ENCODE measurements at places on chromosomes 7 and 10.
A peak's percentile ranks its signal among the peaks of the same experiment; 100 is the strongest.

GRCh38 chr10:93513091-93513490 is 16.7 kb downstream of the CEP55 start:
- no peak for DNase-seq

DNA sequence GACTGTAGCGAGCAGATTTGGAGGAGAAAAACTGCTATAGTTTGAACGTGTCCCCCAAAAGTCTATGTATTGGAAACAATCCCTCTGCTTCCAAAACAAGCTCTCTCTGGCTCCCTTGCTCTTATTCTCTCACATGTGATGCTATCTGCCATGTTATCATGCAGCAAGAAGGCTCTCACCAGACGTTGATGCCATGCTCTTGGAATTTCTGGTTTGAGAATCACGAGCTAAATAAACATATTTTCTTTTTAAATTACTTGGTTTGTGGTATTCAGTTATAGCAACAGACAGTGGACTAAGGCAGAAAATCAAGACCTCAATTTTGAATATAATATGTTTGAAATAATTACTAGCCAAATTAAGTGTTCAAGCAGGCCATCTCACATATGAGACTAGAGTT is 17.5 kb upstream of the GNAT3 start:
- no peak for DNase-seq

DNA sequence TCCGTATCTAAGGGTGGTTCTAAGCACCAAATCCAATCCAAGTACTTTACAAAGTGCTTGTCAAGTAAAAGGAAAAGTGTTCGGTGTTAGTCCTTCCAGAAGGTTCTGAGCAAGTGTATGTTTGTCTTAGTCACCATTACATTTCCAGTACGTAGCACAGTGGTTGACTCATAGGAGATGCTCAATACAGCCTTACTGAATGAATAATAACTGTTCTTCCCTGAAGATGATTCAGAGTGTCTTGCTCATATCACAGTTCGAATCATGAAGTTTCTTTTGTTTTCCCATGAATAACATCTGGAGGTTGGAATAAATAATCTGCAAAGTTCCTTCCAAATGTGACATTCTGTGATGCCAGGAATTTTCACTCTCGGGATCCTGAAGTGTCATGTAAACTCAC is 53.4 kb downstream of the WNT2 start:
- DNase-seq: peak; percentile 98

DNA sequence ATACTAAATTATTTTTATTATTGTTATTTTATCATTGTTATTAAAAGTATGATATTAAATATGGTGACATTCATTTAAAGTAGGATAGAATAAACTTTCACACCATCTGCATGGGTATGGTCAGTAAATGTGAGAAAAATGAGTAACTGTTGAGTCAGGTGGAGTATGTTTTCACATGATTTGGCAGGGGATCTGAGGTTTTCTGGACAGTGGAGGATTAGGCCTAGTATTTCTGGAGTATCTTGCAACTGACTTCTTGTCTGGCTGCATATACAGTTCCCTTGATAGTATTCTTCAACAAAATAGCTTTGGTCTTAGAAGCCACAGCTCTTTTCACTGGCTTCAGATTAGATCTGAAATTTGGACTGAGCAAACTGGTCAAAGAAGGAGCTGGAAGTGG is 54.5 kb downstream of the GBF1 start:
- DNase-seq: peak; percentile 84

DNA sequence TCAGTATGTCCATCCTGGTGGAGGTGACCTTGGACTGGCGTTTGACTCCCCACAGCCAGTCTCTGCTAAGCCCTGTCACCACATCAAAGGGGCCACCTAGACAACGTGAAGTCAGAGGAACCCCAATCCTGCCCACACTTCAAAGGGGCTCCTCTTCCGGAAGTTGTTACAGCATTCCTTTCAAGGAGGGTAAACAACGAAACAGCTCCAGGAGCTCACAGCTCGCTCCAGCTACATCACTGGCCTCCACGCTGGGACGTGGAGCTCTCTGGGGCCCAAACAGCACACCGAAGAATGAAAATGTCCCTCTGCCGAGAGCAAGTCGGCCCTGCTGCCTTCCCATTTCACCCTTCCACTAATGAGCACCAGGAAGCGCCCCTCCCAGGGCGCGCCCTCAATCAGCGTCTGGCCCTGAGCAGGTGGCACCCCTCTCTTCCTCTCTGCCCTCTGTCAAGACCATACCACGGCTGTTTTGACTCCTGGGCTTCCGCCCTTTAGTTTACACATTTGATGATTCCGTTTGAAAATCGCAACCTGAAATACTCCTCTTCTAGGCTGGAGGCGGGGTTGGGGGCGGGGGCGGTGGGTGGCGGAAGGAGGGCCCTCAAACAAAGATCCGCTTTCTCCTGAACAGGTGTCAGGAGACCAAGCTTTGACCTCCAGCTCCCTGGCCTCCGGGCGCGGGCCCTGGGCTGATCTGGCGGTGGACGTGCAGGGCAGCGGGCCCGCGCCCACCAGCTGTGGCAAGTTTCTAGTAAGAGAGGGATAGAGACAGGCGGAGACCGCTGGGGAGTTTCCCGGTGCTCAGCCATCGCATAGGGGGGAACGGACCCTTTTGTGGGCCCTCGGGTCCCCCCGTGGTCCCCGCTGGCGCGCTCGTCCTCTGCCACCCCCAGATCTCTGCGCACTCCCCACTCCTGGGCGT is 53.1 kb upstream of the KDM7A start:
- DNase-seq: no peak

DNA sequence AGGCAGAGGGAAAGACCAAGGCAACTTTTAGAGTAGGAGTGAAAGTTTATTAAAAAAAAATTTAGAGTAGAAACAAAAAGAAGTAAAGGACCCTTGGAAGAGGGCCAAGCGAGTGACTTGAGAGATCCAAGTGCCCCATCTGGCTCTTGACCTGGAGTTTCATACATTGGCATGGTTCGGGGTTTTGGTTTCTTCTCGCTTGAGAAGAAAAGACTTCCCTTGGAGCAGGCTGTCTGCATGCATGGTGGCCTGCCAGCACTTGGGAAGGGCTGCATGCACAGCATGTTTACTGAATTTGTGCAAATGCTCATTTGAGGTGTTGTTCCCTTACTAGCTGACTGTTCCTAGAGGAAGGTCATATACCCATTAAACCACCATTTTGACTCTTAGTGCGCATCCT is 8.8 kb upstream of the ADO start:
- DNase-seq: no peak

- DNase-seq: no peak
Measured at GRCh38 chr10:61888744-61889143, 12.8 kb upstream of the ARID5B start.

DNA sequence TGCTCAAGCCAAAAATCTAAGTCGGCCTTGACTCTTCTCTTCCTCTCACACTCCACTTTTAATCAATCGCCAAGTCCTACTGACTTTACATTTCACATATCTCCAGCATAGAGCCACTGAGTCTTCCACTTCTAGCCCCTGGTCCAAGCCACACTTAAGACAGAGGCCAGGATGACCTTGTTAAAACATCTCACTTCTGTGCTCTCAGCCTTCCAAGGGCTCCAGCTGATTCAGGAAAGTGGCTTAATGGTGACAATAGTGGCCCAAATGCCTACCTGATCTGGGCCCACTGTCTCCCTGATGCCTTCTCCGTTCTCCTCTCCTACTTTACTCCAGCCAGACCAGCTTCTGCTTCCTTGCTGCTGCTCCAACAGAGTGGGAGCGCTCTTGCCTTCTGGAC is 4.4 kb downstream of the TBATA start:
- DNase-seq: no peak

DNA sequence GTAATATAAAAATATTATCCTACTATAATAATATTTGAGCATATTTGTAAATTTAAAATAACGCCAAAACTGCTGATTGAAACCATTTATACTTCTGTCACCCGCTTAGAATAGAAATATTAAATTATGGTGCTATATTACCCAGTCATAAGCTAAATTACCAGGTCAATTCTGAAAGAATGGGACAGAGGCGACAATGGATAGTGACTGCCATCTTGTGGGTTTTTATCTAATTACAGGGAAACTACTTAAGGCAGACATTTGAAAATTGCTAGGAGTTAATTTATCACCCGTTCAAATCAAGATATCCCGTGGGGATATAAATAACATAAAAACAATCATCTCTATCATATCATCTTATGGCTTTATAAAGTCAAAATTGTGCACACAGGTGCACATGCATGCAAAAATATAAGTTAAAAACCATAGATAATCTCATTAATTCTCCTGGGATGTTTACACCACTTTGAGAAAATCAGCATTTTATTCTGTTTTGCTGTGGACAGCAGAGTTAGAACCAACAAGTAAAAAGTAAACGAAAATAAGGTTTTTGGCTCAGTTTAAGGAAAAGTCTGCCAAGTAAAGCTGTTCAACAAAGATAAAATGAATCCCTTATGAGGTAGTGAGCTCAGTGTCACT is 41.3 kb upstream of the HPSE2 start:
- peak; percentile 38 for DNase-seq

- no peak for DNase-seq
Measured at GRCh38 chr7:47531584-47532492, 50.1 kb downstream of the TNS3 start.

DNA sequence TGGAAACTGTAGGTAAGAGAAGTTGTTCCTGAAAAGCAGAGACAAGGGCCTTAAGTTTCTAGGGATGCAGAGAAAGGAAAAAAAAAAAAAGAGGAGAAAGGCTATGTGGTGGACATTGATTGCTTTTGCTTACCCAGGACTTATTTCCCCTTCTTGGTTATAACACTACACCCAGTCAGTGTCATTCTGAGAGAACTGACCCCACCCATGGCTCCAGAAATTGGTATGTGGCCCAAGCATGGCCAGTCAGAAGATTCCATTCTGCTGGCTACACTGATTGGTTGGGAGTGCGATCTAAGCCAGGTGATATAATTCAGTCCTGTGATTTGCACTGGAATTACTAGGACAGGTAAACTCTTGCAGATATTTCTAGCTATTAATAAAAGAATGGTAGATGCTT is 62.2 kb upstream of the EXOC4 start:
- DNase-seq: no peak

DNA sequence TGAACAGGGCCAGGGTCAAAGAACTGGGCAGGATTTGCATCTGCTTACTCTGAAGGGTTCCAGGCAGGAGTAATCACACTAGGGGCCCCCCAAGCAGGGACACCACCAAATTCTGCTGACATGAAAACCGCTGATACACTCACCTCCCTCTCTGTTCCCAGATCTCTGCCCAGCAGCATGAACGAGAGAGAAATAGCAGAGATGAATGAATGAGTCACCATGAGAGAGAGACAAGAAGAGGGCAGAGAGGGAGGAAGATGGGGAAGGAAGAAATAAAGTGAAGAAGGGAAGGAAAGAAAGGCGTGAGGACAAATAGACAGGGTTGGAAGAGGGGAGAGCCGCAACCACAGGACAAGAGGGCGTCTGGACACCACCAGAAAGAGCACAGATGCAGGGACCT is 285.9 kb upstream of the NEBL start:
- no peak for DNase-seq

- DNase-seq: no peak
Measured at GRCh38 chr10:133189726-133190125, 29.7 kb downstream of the KNDC1 start.

- no peak for DNase-seq
Measured at GRCh38 chr10:133180192-133180964, 20.4 kb downstream of the KNDC1 start.

DNA sequence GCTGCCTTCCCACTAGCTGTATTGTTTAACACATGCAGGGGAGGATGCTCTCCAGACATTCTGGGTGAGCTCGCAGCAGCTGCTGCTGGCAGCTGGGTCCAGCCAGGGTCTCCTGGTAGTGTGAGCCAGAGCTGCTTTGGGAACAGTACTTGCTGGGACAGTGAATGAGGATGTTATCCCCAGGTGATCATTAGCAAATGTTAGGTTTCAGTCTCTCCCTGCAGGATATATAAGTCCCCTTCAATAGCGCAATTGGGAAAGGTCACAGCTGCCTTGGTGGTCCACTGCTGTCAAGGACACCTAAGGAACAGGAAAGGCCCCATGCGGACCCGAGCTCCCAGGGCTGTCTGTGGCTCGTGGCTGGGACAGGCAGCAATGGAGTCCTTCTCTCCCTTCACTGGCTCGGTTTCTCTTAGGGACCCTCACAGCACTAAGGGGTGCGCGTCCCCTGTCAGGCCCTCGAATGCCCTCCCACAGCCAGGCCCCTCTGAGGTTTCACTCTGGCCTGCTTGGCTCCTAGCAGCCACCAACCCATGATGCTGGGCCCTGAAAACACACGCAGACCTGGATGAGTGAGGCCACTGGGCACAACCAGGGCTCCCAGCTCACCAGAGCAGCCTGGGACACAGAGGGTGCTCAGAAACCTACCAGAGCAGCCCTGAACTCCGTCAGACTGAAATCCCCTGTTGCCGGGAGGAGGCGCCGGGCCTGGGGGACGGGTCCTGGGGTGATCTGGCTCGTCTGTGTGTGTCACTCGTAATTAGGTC is 173.0 kb upstream of the LANCL2 start:
- peak; percentile 20 for DNase-seq

DNA sequence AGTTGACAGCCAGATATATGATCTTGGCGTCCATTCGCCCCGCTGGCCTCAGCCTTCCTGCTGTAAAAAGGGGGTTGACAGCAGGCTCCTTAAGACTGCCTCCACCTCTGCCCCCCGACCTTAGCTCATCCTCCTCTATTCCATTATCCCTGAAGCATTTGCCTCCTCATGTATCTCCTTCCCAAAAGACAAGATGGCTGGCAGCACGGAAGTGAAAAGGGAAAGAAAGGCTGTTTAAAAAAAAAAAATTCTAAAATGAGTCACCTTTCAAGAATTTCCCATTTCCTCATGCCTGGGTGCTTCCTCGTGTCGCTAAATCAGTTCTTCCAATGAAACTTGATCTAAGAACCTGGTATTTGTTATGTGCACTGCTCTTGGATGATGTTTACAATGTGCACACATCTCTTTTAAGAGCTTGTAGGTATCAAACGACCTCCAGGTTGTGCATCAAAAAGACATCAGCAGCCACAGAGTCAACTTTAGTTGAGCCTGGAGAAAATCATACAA is 1.7 kb downstream of the SCRN1 start:
- peak; percentile 92 for DNase-seq

GRCh38 chr10:82759050-82759449 is 884.1 kb downstream of the NRG3 start:
- DNase-seq: no peak

DNA sequence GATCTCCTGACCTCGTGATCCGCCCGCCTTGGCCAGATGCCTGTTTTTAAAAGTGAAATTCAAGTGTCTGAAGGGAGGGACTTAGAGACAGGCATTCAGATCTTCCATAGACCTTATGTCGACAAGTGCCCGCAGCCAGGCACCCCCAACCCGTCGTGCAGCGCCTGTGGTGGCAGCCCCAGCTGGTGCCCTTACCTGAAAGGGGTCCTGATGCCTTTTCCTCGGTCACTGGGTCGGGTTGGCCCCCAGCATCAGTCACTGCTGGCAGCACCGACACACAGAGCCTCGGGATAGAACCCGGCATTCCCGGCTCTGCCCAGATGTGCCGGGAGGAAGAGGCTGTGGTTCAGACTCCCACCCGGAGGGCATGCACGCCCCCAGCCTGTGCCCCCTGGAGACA is 23.3 kb downstream of the LRRC27 start:
- DNase-seq: no peak

GRCh38 chr10:124092860-124093773 is at the start of gene CHST15:
Gene CHST15, minus strand, starts transcription at chr10:124093598. Its CDS starts 47,386 bp downstream, at chr10:124046212.
- DNase-seq: peak; percentile 45

GRCh38 chr10:111122127-111122526 is 45.3 kb downstream of the ADRA2A start:
- no peak for DNase-seq
